ENCODE measurements at places on chromosomes 2 and 18.

GRCh38 chr18:75143851-75144250, 65.1 kb downstream of the PTGR3 start:
- no peak for DNase-seq

- DNase-seq: no peak
These were observed 7.8 kb upstream of the RALB start for GRCh38 chr2:120244656-120245519.

DNA sequence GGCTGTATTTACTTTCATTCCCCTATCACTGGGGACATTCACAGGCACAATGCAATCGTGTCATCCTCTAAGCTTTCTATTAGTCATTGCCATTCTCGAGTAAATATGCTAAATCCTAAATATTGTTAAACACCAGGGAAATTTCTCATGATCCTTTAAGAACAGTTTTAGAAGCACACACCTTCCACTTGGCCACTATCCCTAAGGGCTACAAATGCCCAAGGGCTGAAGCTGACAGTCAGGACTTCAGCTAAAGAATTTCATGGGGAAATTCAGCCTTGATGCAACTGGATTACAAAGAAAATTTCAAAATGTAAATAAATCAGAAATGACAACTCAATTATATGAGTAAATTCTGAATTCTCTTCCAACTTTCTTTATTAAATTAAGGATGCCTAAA, 163.1 kb upstream of the PID1 start:
- DNase-seq: no peak

- DNase-seq: no peak
These were observed 14.9 kb upstream of the ECEL1 start for GRCh38 chr2:232502511-232502910.

GRCh38 chr2:183029219-183029618, 9.0 kb downstream of the NCKAP1 start:
- DNase-seq: no peak

GRCh38 chr2:61177727-61178549, 15.9 kb downstream of the C2orf74 start:
- DNase-seq: peak; percentile 62

DNA sequence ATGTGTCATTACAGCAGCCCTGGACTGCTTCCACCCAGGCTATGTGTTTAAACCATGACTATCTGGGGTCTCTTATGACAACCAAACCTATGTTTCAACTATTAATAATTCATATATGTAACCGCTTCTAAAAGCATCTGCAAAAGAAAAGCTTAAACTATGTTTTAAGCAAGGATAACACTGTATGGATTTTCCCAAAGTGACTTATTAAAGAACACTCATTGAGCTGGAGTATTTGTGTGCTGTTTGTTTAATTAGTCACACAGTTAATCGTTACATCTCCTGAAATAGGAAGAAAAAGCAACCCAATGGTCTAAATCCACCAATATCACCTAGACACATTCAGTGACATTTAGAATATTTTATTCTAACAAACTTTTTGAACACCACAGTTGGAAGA, 51.3 kb downstream of the TMEM163 start:
- DNase-seq: no peak

- DNase-seq: no peak
These were observed 608.1 kb upstream of the REG3G start for GRCh38 chr2:78417355-78417754.

- DNase-seq: no peak
These were observed 318.3 kb downstream of the MEIS1 start for GRCh38 chr2:66753257-66753656.

DNA sequence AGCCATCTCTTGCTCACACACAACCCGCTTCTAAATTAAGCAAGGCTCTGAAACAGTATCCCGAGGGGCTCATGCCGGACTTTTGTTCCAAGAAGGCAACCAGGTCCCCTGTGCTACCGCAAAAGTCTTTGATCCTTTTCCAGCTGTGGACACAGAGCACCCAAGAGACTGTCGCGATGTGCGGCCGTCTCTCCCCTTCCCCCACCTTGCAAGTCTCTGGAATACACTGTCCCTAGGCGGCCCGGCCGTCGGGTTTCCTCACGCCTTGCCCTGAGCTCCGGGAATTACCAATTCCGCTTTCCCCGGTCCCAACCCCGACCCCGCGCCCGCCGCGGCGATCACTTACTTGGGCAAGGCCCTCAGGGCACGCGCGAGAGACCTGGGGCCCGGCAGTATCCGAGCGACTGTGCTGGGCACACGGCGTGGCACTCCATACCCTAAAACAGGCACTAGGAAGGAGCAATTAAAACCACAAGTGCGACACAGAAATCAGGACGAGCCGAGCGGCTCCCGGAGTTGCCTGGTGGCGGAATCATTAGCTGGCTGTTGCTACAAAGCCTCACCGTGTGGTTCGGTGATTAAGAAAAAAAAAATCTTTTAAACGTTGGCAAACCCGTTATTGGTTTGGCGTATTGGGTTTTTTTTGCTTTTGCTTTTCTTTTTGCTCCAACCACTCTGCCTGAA, 2.2 kb upstream of the DLX1 start:
- peak; percentile 62 for DNase-seq

- no peak for DNase-seq
These were observed 28.9 kb downstream of the KCNK3 start for GRCh38 chr2:26721115-26722032.

- DNase-seq: no peak
These were observed 479.7 kb upstream of the RAB6C start for GRCh38 chr2:129499747-129500146.

GRCh38 chr2:175181877-175182308, 383 bp upstream of the ATP5MC3 start:
- DNase-seq: no peak

GRCh38 chr2:231272991-231273390, 74.6 kb downstream of the ARMC9 start:
- no peak for DNase-seq

DNA sequence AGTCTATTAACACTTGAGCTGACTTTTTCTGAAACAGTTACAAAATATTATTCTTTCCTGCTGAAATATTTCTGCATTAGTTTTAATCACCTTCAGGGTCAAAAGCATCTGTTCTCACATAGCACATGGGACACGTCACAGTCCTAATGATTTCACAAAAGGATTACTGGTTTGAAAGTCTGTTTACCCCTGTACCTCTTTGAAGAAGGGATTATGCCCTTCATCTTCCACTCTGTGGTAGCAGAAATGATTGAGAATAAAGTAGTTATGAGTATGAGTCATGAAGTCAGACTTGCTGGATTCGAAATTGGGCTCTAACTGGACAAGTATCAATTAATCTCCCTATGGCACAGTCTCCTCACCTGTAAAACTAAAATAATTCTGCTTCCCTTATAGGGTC, 121.2 kb downstream of the SATB2 start:
- no peak for DNase-seq

GRCh38 chr2:74026687-74027241, 42.1 kb downstream of the TET3 start:
- DNase-seq: no peak

GRCh38 chr2:227462972-227463931, 8.7 kb upstream of the AGFG1 start:
- DNase-seq: no peak

GRCh38 chr2:226122041-226122440, 677.6 kb downstream of the IRS1 start:
- DNase-seq: no peak

GRCh38 chr2:64615844-64616536, 37.7 kb downstream of the SERTAD2 start:
- no peak for DNase-seq

DNA sequence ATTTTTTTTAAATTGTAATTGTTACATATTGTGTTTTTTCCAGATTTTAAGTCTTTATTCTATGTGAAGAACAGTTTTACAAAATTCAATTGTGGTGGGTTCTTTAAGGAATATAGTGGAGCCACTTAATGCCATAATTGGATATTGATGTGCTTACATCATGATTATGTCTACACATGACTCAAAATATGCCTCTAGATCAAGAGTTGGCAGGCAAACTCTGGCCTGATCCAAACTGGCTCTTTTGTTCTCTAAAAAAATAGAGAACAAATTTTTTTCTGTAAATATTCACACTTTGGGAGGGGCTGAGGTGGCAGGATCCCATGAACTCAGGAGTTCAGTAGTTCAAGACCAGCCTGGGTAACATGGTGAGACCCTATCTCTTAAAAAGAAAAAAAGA, 8.3 kb downstream of the EHBP1 start:
- DNase-seq: no peak

GRCh38 chr2:143177096-143177786, 48.0 kb downstream of the ARHGAP15 start:
- DNase-seq: no peak

DNA sequence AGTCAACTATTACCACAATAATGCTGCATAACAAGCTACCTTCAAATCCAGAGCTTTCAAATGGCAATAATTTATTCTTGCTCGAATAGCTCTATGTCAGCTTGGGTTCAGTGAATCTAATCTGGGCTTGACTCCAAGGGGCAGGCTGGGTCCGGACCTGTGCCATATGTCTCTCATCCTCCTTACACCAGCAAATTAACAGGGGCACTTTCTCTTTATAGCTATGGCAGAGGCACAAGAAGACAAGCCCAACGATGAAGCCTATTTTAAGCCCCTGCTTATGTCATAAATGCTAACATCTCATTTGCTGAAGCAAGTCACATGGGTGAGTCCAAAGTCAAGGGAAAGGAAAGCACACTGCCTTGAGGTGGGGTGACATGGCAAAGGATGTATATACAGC, 13.3 kb upstream of the ZNF521 start:
- DNase-seq: no peak

DNA sequence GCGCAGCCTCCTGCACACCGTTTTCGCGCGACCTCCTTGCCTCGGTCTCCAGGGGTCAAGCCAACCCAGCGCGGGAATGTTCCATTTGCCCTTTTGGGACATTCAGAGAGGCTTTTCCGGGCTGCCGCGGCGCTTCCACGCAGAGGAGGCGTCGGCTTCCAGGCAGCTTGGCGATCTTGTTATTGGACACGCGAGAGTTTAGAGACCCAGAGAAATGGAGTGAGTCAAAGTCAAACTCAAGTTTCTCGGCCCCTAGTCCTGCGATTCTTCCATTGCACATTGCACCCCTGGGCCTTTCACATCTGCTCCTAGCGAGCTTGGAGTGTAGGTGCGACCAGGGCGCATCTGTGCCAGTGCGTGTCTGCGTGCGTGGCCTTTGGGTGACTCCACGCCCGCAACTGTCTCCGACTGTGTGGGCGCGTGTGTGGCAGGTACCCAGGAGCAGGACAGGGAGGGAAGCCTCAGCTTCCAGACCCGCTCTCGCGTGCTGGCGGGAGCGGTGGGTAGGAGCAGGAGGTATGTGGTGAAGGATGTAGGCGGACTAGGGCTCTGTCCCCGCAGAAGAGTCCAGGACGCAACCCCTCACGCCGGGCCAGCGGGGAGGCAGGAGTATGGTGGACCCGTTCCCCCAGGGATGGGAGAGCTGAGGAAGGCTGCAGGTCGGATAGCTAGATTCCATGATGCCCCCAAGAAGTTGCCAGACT, 13.5 kb downstream of the SIX3 start:
- DNase-seq: no peak

- no peak for DNase-seq
These were observed 535.6 kb upstream of the FSIP2 start for GRCh38 chr2:185202945-185203528.

GRCh38 chr2:72275084-72275483, 127.4 kb upstream of the CYP26B1 start:
- DNase-seq: no peak

DNA sequence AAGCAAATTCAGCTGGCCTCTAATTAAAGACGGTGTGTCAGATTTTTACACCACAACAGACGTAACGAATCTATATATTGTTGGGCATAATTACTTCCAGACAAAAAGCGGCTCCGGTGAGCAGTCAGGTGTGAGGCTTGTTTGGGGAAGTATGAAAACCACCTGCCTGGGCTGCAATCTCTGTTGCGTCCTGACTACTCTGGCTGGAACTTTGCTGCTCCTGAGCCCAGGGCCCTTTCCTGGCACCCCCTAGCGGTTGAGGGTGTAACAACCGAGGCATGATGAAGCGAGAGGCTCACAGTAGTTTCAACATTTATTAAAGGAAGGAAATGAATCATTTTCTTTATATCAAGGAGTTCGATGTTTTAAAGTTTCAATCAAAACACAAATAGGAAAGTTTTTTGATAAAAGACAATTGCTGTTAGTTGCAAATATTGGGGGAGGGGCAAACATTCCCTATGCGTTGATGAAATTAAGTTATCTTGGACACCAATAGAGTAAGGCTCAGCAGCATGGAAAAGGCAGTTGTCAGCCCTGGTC, 10.6 kb upstream of the ITGB6 start:
- peak; percentile 81 for DNase-seq

DNA sequence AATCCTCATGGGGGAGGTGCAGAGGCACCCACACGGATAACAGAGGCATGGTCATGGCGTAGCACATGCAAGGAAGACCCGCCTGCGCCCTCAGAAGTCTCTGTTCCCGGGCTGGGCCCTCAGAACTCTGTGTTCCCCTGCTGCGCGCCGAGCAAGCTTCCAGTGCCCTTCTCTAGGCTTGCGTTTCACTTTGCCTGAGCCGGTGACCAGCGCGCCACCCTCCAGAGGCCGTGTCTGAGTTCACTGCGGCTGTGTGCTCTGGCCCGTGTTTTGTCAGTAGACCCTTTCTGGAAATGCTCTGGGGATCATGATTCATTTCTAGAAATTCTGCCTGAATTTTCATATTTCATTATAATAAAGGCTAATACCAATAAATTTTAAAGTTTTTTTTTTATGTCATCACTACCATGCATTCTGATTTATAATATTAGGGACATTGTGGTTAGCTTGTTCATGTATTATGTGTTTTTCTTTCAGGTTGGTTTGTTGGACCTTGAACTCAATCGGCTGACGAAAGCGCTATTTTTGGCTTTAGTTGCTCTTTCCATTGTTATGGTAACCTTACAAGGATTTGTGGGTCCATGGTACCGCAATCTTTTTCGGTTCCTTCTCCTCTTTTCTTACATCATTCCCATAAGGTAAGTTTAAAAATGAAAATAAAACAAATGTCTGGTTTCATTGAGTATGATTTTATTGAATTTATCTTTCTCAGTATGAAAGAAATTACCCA, 142.7 kb upstream of the NFATC1 start:
- DNase-seq: no peak

GRCh38 chr2:217717646-217718045, 285.1 kb downstream of the TNS1 start:
- DNase-seq: no peak

- peak; percentile 46 for DNase-seq
These were observed 250.4 kb upstream of the SIX2 start for GRCh38 chr2:45259547-45260160.

GRCh38 chr2:239120664-239121063, 272.8 kb downstream of the TWIST2 start:
- no peak for DNase-seq

- no peak for DNase-seq
These were observed 66.3 kb downstream of the NRP2 start for GRCh38 chr2:205748639-205749038.

GRCh38 chr2:65299246-65299645, 71.6 kb downstream of the ACTR2 start:
- DNase-seq: no peak

GRCh38 chr2:136185981-136186776, 68.2 kb upstream of the CXCR4 start:
- no peak for DNase-seq

GRCh38 chr2:40716879-40717278, 265.0 kb upstream of the SLC8A1 start:
- DNase-seq: no peak

- DNase-seq: no peak
These were observed 16.6 kb upstream of the NPAS2 start for GRCh38 chr2:100803334-100803733.
